ENCODE measurements at places on chromosomes 13 and 19.

DNA sequence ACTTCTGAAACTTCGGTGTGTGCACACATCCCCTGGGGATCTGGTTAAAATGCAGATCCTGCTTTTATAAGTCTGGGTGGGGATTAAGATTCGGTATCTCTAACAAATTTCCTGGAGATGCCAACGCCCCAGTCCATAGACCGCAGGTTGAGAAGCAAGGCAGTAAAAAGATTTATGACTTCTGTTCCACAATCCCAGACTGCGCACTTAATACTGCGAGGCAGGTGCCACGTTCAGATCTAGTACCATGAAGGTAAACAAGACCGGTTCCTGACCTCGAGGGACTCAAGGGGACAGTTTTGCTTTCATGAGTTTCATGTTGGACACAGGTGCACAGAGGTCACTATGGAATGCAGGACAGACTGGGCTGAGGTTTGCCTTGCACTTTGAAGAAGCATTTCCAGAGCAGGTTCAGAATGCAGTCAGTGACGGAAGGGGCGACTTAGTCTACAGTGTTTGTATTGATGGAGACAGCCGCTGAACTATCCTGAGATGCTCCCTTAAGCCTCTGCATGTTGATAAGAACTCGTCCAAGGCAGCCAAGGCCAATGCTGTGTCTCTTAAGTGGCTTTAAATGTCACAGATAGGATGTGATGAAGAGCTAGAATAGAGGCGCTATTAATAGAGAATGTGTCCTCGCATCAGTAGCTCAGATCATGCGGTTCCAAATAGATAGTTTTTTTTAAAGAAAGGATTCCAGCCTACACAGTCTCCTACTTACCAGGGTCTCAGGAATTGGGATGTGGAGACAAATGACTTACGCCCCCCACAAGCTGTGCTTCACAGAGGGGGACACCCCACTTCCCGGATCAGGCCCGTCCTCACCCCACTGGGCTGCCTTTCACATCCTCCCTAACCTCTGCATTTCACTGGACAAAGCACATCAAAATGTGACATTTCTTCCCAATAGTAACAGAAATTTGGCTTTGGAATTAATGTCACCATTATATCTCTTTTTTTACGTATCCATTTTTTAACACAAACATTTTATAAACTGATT, 97.1 kb upstream of the IRS2 start:
- DNase-seq: no peak

DNA sequence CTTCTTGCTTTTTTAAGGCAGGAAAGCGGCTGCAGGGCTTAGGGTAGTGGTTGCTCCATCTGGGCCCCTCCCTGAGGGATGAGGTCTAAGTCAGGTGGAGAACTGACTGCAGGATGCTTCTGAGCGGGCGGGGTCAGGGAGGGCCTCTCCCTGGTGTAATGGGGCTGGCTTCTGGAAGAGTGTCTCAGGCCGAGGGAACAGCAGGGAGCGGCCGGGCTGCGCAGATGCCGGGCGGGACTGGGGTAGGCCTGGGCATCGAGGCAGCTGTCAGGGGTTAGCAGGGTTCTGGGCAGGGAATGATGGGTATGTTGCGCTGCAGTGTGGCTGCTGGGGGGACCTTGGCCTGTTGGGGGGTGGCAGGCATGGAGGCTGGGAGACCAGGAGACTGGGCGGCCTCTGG, 2.7 kb downstream of the FAM174C start:
- no peak for DNase-seq

DNA sequence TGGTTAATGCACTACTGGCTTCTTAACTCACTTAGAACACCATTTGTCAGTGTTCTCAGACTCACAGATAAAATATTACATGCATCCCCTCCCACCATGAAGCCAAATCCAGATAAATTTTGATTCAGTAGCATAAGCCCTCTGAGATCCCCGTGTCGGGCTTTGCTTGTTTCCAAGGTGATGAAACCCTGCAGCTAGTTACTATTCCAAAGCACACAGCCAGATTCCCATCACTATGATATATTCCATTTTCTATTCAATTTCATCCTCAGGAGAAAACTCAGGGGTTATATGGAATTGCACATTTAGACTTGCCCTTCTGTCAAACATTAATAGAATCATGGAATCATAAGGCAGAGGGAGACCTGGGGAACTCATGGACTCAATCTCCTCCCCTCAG, 9.4 kb upstream of the FAM124A start:
- DNase-seq: no peak

- no peak for DNase-seq
These were observed 14.9 kb downstream of the KLC3 start for GRCh38 chr19:45355402-45355801.

DNA sequence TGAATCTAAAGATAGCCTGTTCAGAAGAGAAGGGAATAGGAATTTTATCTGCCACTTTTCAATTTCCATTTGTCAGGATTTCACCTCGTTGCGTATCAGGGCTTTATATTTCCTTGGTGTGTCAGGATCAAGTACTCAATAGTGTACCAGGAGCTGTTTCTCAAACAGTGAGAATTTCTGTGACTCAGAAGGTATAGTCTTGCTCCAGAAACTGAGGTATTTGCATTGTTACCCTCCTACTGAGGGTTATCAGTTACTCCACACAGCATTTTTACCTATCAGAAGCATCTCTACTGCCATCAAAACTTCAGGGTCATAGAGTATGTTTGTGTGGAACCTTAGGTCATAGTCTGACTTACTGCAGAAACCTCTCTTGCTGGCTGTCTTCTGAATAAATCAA, 271.7 kb upstream of the EDNRB start:
- no peak for DNase-seq

- DNase-seq: no peak
These were observed 586.8 kb upstream of the MIR17HG start for GRCh38 chr13:90760639-90761038.

DNA sequence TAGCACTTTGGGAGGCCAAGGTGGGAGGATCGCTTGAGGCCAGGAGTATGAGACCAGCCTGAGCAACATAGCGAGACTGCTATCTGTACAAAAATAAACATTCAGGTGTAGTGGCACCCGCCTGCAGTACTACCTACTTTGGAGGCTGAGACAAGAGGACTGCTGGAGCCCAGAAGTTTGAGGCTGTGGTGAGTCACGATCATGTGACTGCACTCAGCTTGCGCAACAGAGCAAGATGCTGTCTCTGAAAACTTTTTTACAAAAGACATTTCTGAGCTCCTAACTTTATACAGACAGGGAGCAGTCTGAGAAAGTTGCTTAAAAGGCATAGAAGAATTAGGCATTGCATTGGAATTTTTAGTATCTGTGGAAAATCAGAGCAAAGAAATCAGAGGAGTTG, 10.4 kb upstream of the TBC1D4 start:
- DNase-seq: no peak

DNA sequence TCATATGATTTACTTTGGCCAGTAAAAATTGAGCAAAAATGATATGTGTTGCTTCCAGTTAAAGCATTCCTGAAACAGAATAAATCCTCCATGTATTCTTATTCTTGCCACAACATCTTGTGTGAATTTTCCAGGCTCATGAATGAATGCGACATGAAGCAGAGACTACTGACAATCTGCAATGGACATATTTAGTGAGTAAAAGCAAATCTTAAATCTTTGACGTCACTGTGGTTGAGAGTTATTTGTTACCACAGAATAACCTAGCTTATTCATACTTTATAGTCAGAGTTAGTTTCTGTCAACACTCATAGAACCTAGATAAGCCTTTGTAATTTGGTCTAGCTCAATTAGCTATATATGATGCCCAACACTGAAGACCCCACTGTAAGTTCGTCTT, 1443.1 kb downstream of the PCDH9 start:
- DNase-seq: no peak

DNA sequence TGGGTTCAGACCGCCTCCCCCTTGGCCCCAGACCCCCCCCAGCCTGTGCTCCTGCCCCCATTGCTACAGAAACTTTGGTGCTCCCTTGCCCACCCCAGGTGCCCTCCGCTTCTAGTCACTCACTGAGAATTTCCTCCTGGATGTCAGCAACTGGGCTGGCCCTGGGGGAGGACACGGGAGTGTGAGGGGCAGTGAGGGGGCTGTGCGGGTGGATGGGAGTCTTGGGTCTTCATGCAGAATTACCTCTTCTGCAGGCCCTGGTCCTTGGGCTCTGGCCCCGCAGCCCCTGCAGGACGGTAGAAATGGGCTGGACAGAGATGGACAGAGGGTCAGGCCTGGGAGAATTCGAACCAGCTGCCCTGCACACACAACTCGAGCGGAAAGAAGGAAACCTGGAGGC, 4.8 kb downstream of the LILRB5 start:
- DNase-seq: no peak

GRCh38 chr19:19427944-19428343, 22.5 kb downstream of the GATAD2A start:
- DNase-seq: no peak

GRCh38 chr13:36084131-36084530, 47.1 kb downstream of the DCLK1 start:
- DNase-seq: no peak

- no peak for DNase-seq
These were observed 508.4 kb upstream of the MIR17HG start for GRCh38 chr13:90839061-90839460.

GRCh38 chr13:39910833-39911232, 255.4 kb downstream of the COG6 start:
- DNase-seq: no peak
